ENCODE measurements at places on chromosomes 3 and 15. TPM values are rescaled to one million over a fixed set of nuclear protein-coding genes. Genes with fewer than 3 reads are reported as not detected.

GRCh38 chr3:174352227-174352626, 506.9 kb upstream of the NAALADL2 start:
- no peaks in the 10 kb centered on the region for H3K4me1 ChIP-seq
- H3K36me3 ChIP-seq, result no peaks in the 10 kb centered on the region
- no peak for DNase-seq
- H3K27me3 ChIP-seq, result no peaks in the 10 kb centered on the region

DNA sequence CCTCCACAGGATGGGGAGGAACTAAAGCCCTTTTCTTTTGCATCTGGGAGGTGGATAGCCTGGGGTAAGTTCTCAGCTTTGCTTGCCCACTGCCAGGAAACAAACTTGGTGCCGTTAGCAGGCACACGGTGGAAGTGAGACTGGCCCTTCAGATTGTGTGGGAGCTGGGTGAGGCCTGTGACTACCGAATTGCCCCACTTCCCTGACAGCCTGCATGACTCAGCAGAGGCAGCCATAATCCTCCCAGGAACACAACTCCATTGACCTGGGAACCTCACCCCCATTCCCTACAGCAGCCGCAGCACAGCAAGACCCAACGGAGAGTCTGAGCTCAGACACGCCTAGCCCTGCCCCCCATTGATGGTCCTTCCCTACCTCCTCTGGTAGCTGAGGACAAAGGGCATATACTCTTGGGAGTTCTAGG, 282.6 kb downstream of the KLF13 start:
- no peaks in the 10 kb centered on the region for H3K27me3 ChIP-seq
- no peaks in the 10 kb centered on the region for H3K36me3 ChIP-seq
- H3K4me3 ChIP-seq, result no peak overlapping the region
- H3K4me1 ChIP-seq, result peaks cover 6% of the 10 kb centered on the region
- H3K27ac ChIP-seq, result no peak overlapping the region

GRCh38 chr15:100108846-100109245, 232.9 kb downstream of the ADAMTS17 start:
- H3K4me1 ChIP-seq, result peaks cover 28% of the 10 kb centered on the region
- DNase-seq, result no peak
- no peaks in the 10 kb centered on the region for H3K27me3 ChIP-seq
- H3K4me3 ChIP-seq, result no peak overlapping the region
- no peaks in the 10 kb centered on the region for H3K36me3 ChIP-seq
- no peak overlapping the region for H3K27ac ChIP-seq

GRCh38 chr15:94086341-94086740, 145.0 kb upstream of the MCTP2 start:
- H3K4me3 ChIP-seq, result no peak overlapping the region
- no peaks in the 10 kb centered on the region for H3K36me3 ChIP-seq
- no peaks in the 10 kb centered on the region for H3K4me1 ChIP-seq
- H3K27ac ChIP-seq, result no peak overlapping the region
- DNase-seq, result no peak
- no peaks in the 10 kb centered on the region for H3K27me3 ChIP-seq

- H3K27me3 ChIP-seq, result no peaks in the 10 kb centered on the region
- DNase-seq, result no peak
- no peak overlapping the region for H3K4me3 ChIP-seq
- no peaks in the 10 kb centered on the region for H3K36me3 ChIP-seq
Observed at GRCh38 chr3:189273736-189274135, 102.0 kb downstream of the TPRG1 start.

OXTR gene
- total RNA-seq, result 0.50 TPM

TMEM212 gene
- total RNA-seq, result 5.2 TPM

CASR gene
- not detected for total RNA-seq

SNTN gene
- total RNA-seq, result 12.8 TPM

Measured in lower lobe of right lung (tissue), 2 donors.